ENCODE measurements at places on chromosomes 6 and 20. TPM values are rescaled to one million over a fixed set of nuclear protein-coding genes. Genes with fewer than 3 reads are reported as not detected.

SAPCD1 gene
- polyA plus RNA-seq: 5.8 TPM

LIN28B gene
- polyA plus RNA-seq: 3.0 TPM

ZNF335 gene
- polyA plus RNA-seq: 9.1 TPM

DNA sequence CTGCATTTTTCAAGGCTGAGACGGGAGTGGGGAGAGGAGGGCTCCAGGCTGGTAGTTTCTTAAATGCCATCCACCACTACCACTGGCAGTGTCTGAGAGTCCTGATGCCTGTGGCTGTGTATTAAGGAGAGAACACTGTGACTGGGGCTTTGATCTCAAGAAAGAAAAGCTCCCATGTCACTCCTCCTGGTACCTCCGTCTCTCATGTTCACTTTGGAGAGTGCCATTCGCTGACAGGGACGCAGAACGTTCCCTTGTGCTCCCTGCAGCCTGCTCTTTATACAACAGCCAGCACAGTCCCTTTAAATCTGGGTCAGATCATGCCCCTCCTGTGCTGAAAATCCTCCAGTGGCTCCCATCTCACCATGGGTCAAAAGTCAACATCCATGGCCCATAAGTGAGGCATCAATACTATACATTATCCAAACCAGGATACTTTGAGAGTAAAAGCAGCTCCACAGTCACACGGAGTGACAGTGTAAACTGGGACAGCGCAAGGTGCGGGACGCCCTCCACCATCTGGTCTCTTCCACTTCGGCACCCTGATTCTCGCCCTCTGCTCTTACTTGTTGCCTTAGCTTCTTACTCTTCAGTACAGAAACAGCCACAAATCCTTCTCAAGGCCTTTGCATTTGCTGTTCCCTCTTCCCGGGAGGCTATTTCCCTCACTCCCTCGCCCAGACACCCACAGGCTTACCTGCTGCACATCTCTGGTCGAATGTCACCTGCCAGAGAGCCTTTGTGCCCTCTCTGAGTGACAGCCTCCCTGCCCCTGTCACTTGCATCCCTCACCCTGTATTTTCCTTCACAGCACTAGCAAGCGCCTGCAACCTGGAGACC is 20.0 kb downstream of the PDYN start:
- no peak for DNase-seq

DNA sequence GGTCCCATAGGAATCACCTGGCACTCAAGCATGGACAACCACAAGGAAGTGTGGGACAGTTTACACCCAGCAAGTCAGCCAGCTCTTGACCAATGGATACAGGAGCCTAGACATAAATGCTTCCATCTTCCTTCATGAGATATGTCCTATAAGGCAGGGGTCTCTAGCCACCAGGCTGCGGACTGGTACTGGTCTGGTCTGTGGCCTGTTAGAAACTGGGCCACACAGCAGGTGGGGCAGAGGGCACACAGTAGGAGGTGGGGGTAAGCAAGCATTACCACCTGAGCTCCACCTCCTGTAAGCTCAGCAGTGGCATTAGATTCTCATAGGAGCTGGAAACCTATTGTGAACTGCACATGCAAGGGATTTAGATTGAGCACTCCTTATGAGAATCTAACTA is 437.1 kb downstream of the CD109 start:
- DNase-seq: no peak

DNA sequence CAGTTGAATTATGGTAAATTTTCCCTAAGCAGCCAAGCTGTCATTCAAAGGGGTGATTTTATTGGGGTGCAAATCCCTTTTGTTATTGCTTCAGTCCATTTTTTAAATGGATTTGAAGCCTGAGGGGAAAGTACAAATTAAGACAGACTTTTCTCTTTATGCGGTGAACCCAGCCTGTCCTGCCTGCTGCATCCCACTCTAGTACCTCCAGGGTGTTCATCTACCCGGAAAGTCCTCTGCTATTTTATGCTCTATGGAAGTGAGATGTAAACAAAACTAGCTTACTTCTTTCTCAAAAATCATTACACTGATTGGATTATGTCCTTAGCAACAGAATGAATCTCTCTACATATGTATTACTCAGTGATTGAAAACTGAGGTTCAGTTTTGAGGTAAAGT is 1088.9 kb upstream of the CITED2 start:
- DNase-seq: no peak

DNA sequence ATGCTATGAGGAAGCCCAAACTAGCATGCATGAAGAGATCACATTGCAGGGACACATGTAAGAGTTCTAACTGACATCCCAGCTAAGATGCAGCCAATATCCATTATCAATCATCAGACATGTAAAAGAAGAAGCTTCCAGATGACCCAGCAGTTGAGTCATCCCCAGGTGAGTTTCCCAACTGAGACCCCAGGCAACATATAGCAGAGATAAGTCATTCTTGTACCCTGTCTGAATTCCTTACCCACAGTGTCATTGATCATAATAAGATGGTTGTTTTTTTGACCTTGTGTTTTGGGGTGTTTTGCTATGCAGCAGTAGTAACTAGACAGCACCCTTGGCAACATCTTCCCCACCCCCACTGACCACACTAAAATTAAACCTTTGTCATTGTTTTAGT is 18.9 kb downstream of the SIRPD start:
- DNase-seq: no peak

GRCh38 chr6:14316651-14317386 is 199.2 kb downstream of the CD83 start:
- DNase-seq: no peak

- DNase-seq: no peak
These were observed 193.2 kb upstream of the COL21A1 start for GRCh38 chr6:56440551-56440981.

GRCh38 chr6:148890652-148891404 is 144.0 kb downstream of the UST start:
- no peak for DNase-seq

DNA sequence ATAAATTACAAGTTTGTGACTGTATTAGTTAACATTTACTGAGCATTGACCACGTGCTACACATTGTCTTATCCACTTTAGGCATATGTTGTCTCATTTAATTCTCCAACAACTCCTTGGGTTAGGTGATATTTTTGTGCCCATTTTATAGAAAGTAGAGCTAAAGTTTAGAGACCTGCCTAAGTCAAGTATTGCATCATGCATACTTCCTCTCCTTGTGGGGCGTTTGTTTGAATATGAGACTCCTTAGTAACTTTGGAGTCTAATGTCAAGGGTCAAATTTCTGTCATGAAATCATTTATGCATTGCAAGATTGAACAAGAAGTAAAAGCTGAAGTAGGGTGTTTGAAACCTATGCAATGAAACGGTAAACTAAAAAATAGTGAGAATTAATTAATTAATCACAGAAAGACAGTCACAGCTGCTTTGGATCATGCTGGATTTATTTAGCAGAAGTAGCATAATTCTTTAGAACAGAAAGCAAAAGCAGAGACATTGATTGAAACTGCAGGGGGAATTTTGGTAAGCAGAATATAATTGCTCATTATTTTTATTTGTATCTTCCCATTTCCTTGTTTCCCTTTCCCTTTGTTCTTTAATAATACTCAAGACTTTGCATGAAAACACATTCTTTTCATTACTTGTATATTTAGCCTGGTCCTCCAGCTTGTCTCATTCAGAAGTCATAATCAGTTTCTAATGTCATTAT is 1374.4 kb upstream of the GJE1 start:
- no peak for DNase-seq

GRCh38 chr20:46992640-46993035 is 98.0 kb downstream of the EYA2 start:
- DNase-seq: no peak

DNA sequence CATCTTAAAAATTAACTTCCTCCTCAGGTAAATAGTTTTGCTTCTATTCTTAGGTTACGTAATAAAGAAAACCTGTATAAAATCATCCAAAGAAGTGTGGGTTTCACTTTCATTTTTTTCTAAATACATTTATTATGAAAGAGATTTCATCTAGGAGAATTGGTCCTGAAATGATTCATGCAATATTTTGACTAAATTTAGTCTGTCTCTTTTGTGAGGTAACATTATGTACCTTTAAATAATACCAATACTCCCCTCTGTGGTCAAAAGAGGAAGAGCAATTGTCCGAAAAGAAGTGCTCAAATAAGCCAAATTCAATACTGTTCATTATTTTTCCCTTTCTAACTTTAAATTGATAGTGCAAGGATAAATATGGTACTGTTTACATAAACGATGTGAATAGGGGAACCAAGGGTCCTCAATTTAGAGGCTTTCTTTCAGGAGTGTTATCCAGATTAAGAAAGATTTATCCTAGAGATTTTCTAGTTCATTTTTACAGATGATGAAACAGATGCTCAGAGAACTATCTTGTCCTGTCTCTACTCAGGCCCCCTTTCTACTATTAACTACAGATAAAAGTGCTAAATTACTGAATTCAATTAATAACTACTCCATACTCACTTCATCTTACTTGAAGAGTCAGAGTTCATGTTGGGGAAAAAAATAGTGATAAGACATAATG is 26.2 kb downstream of the CYP39A1 start:
- DNase-seq: peak; percentile 16

- DNase-seq: no peak
These were observed 30.7 kb upstream of the NT5E start for GRCh38 chr6:85419046-85419759.

DNA sequence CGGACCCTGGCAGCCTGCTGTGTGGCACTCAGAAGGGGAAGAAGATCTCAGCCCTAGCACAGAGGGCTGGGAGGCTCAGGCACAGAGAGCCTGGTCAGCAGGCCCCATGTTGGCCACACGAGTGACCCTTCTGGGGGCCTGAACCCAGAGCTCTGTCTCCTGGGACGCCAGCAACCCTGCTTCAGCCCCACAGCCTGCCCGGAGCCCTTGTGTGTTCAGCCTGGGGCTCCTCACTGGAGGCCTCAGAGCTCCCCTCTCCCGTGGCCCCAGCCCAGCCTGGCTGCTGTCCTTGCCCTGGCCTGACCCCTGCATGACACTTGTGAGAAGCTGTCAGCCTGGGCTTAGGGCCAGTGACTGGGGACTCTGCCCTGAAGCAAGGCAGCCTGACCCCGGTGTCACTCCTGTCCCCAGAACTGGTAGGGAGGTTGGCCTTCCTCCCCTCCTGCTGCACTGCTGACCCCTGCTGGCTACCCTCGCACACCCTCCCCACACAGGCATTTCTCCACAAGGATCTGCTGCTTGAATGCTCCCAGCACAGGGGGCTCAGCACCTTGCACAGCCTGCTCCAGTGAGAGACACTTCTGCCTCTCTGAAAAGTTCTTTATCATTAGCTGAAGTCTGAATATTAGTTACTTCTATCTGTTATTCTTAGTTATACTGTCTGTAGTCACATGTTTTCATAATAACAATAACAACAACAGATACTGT is 15.4 kb upstream of the IP6K3 start:
- DNase-seq: peak; percentile 40

GRCh38 chr6:15922510-15923250 is 206.2 kb upstream of the MYLIP start:
- DNase-seq: no peak

- no peak for DNase-seq
These were observed 89.2 kb downstream of the UST start for GRCh38 chr6:148835920-148836441.

- DNase-seq: no peak
These were observed 5.9 kb downstream of the TP53TG5 start for GRCh38 chr20:45372241-45372640.

DNA sequence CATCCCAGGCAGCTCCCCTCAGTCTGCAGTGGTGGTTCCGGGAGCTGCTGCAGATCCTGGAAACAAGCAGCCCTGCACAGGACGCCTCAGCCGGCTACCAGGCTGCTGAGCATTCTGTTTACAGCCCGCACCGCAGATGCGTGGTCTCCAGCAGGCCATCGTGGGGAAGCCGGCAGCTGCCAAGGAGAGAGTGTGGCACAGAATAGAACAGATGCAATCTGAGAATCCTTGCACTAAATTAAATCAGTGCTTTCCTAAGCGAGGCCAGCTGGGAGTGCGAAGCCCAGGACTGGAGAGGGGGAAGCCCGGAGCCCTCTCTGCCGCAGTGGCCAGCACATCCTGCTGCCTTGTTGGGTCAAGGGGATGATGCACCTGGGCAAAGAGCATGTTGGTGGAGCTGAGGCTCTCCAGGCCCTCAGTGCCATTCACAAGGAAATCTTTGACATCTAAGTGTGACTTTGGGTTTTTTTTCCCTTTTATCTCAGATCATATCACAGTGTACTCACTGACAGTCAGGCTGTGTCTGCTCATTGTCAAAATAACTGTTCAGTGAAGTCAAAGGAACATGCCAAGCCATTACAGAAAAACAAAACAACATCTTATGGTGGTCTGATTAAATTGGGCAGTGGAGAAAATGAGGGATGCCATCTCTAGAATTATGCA is 118.1 kb downstream of the SYNDIG1 start:
- no peak for DNase-seq

- no peak for DNase-seq
These were observed 7.0 kb upstream of the FOXF2 start for GRCh38 chr6:1382331-1382882.

- DNase-seq: no peak
These were observed 21.4 kb upstream of the PLAGL1 start for GRCh38 chr6:144029452-144029851.

DNA sequence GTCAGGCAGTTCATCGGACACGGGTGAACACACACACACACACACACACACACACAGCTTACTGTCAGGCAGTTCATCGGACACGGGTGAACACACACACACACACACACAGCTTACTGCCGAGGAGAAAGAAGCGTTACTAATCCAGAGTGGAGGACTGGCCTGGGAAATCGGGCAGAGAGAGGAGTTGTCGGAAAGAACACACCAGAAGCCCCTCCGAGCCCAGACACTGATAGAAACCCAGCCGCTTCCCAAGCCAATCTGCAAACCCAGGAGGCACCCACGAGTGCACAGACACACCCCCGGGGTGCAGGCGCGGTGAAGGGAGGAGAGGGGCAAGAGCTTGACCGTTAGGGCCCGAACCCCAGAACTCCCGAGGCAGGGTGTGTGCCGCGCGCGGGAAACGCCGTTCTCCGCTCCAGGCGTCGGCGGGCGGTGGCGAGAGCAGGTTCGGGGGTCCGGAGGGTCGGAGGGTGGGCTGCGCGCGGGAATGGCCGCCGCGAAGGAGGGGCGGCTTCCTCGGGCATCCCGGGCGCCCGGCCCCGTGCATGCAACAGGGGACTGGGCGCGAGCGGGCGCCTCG is 636 bp downstream of the ELOVL2 start:
- no peak for DNase-seq

Measured in A549 (cell line).